Stimulated activated CD8-positive, alpha-beta memory T cell treated with anti-CD3 and anti-CD28 coated beads, Interleukin-7, amount 100 ng/mL, for 1 hour (primary cell): ENCODE measurements at places on chromosomes 12 and 14.

GRCh38 chr12:110091136-110091711 lies 32.9 kb upstream of the IFT81 start:
- DNase-seq: no peak

GRCh38 chr14:95522116-95522515 lies 5.7 kb upstream of the SYNE3 start:
- no peak for DNase-seq

- DNase-seq: no peak
These were observed 24.4 kb downstream of the TUNAR start for GRCh38 chr14:95901054-95901453.

DNA sequence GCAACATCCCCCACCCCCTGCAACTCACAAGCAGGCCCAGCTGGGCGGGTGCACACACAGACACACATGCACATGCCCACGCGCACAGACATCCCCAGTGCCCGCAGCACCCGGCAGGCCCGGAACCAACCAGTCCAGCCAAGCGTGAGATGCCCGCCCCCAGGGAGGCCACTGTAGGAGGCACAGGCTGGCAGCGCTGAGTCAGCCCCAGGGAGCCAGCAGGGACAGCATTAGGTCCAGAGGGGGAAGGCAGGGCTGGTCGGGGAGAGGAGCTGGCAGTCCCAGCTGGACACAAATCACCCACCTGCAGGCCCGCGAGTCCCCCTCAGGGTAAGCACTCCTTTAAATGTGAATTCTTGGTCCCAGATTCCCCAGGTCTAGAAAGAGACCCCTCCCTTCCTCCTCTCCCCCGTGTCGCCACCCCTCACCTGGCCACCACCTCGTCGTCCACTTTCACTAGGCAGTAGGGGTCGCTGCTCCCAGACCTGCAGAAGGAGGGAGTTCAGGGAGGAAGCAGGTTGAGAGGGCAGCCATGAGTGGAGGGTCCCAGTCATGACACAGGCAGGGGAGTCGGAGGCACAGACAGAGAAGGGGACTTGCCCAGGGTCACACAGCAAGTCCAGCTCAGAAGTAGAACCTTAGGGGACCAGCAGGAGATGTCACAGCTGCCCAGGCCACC lies 5.0 kb downstream of the RASAL1 start:
- DNase-seq: no peak

DNA sequence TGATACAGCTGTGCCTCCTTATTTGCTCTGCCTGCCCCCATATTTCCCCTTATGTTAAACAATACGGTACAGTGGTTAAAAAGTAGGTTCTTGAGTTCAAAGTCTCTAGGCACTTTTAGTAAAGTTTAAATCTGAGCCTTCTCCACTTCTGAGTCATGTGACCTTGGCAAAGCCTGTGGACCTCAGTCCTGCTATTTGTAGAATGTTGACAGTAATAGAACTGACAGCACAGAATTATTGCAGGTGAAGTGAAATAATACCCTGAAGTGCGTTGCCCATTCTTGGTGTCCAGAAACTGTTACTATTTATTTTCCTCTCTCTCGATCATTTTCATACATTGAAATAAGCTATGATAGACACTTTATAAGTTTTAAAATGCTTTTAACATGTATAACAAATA lies 499.7 kb downstream of the EGLN3 start:
- no peak for DNase-seq

GRCh38 chr12:56155256-56155845 lies 2.8 kb upstream of the MYL6 start:
- DNase-seq: no peak

GRCh38 chr12:33115716-33116115 lies 219.1 kb upstream of the PKP2 start:
- DNase-seq: no peak

GRCh38 chr14:55074662-55075061 lies 23.2 kb downstream of the MAPK1IP1L start:
- no peak for DNase-seq

DNA sequence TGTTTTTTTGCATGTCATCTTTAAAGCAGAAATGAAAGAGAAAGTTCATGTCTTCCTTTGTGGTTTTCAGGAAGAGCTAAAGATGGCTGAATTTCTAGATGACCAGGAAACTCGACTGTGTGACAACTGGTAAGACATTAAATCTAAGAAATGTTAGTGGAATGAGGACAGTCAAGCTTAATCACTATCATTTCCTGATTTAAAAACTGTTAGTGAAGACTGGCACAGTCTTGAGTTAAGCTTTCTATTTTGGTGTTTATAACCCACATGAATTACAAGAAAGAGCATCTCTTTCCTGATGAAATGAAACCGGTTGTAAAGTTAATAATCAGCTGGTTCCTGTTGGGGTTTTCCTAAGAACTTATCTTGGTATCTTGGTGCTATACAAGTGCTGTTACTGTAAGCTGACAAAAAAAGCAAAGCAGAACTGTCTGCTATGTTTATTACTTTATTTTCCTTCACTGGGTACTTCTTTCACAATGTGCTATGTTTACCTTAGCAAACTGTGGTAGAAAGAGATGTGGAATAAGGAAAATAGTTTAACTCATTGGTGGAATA lies 5.2 kb downstream of the TRAFD1 start:
- DNase-seq: no peak

GRCh38 chr14:93748208-93749075 lies 39.8 kb downstream of the PRIMA1 start:
- no peak for DNase-seq

- DNase-seq: no peak
These were observed 6.6 kb downstream of the DCAF4 start for GRCh38 chr14:72932893-72933292.

GRCh38 chr14:67428501-67429031 lies 16.6 kb upstream of the PLEK2 start:
- no peak for DNase-seq

DNA sequence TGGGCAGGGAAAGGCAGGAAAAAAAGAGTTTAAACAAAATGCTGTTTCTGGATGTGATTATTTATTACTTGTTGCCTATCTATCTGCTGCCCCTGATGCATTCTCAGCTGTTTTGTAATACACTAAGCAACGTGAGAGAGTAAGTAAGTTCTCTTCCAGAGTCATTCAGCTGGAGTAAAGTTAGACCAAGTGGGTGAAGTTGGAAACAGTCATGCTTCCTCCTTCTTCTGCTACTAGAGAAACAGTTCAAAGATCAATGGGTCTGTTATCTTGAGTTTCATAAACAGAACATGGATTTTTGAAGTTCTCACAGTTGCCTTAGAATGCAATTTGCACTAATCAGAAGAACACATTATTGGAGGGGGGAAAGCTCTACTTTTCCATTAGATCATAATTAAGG lies 279.3 kb downstream of the EGLN3 start:
- DNase-seq: no peak

DNA sequence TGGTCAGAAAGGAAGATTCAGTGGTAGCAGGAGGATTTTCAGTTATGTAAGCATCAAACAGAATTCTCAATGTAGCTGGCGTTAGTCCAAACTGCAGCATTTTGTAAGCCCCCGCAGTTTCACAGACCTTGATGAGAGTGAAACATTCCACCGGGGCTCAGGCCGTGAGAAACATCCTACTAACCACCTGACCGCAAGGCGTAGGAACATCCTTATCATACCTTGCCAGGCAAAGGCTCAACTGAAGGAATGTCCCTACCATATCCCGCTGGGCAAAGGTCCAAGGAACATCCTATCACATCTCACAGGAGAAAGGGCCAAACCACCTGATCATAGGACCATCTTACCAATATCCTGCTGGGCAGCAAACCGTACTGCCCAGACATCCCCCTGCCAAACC lies 624.8 kb upstream of the TMEM132C start:
- DNase-seq: no peak

DNA sequence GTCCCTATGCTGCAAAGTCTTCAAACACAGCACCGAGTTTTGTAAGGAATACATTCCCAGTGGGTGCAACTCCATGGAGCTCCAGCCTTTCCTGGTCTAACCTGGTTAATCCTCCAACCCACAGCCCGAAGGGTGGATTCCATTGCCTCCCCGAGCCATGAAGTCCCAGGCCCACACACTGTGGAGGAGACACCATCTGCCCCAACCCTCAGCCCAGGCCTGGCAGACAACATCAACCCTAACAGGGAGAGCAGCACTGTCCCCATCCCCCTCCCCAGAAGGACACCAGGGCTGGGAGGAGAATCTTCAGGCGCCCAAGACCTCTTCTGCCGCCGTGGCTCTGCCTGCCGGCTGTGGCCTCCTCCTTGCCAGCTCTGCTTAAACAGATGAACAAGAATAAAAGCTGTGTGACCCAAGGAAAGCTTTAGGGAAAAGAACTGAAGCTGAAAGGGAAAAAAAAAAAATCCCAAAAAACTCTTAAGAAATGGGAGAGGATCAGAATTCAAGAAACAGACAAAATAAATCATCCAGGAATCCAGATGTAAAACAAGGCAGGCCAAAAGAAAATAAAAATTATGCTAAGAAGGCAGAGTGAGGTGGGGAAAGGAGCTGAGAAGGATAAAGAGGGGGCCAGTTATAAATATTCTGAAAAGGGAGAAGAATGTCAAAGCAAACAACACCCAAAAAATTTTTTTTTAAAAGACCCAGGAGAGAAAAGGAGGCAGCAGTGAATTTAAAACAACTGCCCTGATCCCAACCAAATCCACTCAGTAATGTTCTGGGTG lies 16.0 kb upstream of the ZFP36L1 start:
- no peak for DNase-seq

- DNase-seq: no peak
These were observed 8.9 kb downstream of the GTF2A1 start for GRCh38 chr14:81211844-81212243.

- DNase-seq: no peak
These were observed 289.5 kb downstream of the RMST start for GRCh38 chr12:97752129-97752528.
